ENCODE measurements at places on chromosomes 3 and 15.
A peak's percentile ranks its signal among the peaks of the same experiment; 100 is the strongest.

- DNase-seq, result no peak
Measured at GRCh38 chr15:40410476-40410875, 4.9 kb downstream of the IVD start.

GRCh38 chr3:122555275-122556071 is 8.6 kb downstream of the PARP9 start:
- DNase-seq, result no peak

GRCh38 chr15:33148129-33148751 is 46.3 kb downstream of the FMN1 start:
- no peak for DNase-seq

DNA sequence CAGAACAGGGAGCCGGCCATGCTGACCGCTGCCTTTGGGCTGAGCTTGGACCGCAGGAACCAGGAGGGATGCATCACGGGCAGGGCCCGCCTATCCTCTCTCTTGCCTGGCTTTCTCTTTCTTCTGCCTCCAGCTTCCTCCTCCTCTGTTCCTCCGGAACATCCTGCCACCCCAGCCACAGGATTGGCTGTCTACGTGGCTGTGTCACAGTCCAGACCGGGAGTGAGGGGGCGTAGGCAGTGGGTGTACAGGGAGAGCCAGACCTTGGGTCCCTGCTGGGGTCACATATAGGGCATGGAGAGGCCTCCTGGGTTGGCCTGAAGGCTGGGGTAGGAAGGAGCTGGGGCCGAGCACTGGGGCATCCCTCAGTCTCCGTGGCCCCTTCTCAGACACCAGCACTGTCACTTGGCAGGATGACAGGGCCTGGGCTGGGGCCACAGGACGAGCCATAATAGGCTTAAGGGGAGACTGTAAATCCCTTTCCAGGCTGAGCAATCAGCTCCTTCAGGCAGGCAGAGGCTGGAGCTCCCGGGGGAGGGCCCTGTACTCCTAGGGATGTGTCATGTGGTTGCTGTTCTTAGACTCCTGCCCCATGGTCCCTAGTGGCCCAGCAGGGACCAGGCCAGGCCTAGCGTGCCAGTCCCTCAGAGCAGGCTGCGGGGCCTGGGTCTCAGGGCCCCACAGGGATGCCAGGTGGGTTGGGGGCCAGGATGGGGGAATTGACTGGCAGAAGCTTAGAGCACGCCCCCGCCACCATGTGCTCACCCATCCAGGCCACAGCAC is 25.4 kb downstream of the LINGO1 start:
- DNase-seq, result no peak

- no peak for DNase-seq
Measured at GRCh38 chr3:76039431-76039830, 254.1 kb upstream of the ZNF717 start.

GRCh38 chr15:28891588-28891987 is 5.8 kb downstream of the APBA2 start:
- DNase-seq, result no peak

DNA sequence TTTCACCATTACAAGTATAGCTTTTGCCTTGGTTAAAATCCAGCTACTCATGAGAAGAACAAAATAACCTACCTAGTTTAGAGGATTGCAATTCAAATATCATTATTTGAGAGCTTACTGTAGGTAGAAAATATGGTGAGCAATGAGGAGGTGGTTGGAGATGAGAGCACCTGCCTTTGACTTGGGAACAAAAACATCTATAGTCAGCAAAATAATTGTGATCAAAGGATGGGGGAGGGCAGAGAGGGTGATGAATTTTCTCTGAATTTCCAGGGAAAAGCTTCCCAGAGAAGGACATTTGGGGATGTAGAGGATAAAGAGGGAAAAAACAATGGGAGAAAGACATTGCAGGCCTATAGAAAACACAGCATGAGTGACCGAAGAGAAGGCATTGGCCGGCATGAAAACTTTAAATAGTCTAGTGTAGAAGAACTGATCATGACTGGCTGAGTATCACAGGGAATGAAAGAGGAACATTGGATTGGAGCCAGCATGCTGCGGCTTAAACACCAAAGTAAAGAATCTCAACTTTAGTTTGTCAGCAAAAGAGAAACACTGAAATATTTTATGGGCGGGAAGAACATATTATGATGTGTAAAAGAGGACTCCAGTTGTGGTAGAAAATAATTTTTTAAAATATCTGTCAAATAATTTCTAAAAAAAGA is 581.3 kb downstream of the UNC13C start:
- DNase-seq, result no peak

DNA sequence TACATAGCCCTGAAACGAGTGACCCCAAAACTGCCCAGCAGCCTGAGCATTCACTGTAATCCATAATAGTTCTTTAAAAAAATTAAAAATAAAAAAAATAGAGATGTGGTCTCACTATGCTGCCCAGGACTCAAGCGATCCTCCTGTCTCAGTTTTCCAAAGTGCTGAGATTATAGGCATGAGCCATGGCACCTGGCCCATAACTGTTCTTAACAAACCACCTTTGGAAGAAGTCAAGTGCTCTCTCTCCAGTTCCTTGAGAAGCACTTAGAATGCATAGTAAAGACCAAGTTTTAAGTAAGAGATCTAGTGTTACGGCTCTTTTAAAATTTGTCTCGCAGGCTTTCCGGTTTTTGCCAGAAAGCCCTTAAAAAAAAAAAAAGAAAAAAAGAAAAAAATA is 8.2 kb downstream of the CDC25A start:
- DNase-seq, result no peak

DNA sequence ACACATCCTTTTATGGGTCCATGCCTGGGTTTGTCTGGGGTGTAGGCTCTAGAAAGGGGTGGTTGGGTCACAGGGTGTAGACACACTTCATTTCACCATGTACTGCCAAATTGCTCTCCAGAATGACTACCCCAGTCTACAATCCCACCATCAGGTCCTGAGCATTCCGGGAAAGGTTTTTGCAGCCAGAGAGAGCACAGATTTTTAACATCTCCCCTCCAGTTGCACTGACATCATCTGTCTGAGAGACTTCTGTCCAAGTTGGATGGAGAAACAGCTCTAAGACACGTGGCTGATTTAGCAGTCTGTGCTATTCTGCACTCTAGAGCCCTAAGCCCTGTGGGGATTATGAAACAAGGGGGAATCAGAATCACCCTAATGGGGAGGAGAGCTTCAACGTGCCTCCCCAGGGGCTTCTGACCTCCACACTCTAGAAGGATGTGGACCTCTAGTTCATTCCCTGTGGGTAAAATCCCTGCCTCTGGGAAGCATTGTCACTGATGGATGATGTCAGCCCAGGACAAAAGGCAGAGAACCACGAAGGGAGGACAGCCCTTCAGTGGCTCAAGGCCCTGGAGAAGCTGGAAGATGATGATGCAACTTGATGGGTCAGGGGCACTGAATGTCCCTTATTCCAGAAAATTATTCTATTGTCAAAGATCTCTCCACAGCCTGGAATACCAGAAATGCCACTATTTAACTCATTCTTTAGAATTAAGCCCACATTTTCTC is 71.5 kb downstream of the CD200R1L start:
- DNase-seq, result no peak

DNA sequence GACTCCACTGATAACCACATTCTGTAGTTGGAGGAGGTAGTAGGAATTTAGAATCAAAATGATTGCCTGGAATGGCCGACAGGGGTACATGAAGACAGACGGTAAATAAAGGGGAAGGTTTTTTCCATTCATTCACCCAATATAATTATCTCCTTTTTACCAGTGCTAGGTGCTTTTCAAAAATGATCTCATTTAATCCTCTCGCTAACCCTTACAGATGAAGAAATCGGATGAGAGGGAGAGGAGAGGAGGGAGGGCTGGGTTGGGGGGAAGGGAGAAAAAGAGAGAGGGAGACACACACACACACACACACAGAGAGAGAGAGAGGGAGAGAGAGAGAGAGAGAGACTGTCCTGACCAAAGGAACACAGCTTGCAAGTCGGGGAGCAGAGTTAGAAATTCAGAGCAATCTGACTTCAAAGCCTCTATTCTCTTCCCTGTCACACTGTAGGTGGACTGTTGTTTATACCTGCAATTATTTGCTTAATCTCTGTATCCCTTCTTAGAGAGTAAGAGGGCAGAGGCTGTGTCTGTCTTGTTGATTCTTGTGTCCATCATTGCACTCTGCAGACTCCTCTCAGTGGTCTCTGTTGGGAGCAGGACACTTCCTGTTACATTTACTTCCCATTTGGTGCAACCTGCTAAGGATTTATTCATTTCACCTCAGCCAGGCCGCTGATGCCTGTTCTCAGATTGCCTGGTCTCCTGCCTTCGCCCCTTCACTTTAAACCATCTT is 18.7 kb upstream of the PAQR9 start:
- DNase-seq, result no peak

GRCh38 chr3:82081351-82081750 is 319.9 kb upstream of the GBE1 start:
- peak; percentile 10 for DNase-seq

DNA sequence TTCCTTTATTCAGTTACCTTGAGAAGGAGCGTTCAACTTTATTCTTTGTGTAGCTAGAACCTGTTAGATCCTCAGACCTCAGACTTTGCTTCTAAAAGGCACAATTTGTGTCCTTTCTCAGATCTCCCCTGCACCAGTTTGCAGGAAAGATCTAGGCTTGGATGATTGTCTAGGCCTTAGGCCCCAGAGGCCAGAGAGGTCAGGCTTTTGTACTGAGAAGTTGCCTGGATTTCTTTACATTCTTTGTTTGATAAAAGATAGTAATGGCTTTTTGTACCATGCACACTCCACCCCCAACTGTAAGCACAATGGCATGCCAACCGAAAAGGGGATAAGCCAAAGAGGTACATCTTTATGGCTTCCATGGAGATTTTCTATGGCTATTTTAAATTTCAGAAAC is 719.6 kb upstream of the NR2F2 start:
- DNase-seq, result no peak

GRCh38 chr3:167978071-167978470 is 117.7 kb downstream of the GOLIM4 start:
- DNase-seq, result peak; percentile 57

- no peak for DNase-seq
Measured at GRCh38 chr3:197027896-197028727, 1.5 kb downstream of the MELTF start.

DNA sequence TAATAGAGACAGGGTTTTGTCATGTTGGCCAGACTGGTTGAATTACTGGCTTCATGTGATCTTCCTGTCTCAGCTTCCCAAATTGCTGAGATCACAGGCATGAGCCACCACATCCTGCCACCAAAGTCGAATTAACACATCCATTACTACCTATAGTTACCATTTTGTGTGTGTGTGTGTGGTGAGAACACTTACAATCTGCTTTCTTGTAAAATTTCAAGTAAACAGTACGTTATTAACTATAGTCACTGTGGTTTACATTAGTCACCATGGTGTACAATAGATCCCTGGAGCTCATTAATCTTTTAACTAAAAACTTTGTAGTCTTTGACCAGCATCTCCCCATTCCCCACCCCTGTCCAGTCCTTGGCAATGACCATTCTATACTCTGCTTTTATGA is 270.0 kb downstream of the NAALADL2 start:
- no peak for DNase-seq

GRCh38 chr3:172272698-172273097 is 175.6 kb downstream of the GHSR start:
- no peak for DNase-seq

GRCh38 chr3:70539908-70540307 is 227.5 kb upstream of the MDFIC2 start:
- no peak for DNase-seq

- DNase-seq, result no peak
Measured at GRCh38 chr3:46269556-46269955, 27.3 kb downstream of the CCR3 start.

- no peak for DNase-seq
Measured at GRCh38 chr3:133138017-133138416, 99.8 kb downstream of the TMEM108 start.

- DNase-seq, result no peak
Measured at GRCh38 chr3:194950906-194951628, 265.4 kb downstream of the FAM43A start.

DNA sequence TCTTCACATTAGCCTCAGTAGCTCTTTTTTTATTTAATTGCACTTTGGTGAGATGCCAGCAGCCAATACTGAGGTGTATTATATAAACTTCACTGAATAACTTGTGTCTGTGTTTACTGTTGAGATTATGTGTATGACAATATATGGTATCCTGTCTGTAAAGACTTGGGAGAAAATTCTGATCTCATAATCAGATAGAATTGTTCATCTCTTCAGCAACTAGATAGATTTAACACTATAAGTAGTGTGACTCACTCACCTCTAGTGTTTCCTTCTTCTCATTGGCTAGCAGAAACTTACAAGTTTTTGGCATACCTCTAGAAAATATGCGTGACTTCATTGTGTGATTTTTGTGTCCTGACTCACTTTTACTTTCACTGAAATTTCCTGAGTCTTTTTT is 67.6 kb upstream of the TGFBR2 start:
- DNase-seq, result no peak

GRCh38 chr3:196189566-196190347 is 21.4 kb downstream of the ZDHHC19 start:
- DNase-seq, result no peak

- no peak for DNase-seq
Measured at GRCh38 chr15:50280271-50280670, 14.7 kb upstream of the HDC start.

- no peak for DNase-seq
Measured at GRCh38 chr15:25887870-25888269, 24.7 kb upstream of the ATP10A start.

DNA sequence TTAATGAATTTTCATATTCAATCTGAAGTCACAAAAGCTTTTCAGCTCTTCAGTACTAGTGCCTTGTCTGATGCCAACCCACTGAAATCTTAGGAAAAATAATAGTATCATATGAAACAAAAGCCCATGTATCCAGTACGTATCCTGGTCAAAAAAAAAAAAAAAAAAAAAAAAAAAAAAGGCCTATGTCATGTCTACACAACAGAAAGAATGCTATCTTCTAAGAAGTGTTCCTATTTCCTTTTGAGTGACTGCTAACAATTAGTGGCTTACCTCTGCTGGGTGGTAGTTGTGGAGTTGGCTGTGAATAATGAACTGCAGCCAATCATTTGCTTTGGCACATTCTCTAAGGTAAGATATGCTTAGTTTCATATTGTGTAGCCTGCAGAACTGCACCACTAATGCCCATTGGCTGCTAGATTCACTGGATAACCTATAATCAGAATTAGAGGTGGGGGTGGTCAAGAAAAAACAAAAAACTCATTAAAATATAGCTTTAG is 59.6 kb downstream of the EIF3J start:
- no peak for DNase-seq

DNA sequence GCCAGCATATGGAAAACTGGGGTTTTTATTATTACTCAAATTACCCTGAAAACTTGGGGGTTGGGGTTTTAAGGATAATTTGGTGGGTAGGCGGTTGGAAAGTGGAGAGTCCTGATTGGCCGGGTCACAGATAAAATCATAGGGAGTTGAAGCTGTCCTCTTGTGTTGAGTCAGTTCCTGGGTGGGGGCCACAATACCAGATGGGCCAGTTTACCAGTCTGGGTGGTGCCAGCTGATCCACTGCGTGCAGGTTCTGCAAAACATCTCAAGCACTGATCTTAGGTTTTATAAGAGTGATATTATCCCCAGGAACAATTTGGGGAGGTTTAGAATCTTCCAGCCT is 4.9 kb upstream of the ZNF662 start:
- DNase-seq, result no peak
